ENCODE measurements at places on chromosomes 6 and 20. TPM values are rescaled to one million over a fixed set of nuclear protein-coding genes. Genes with fewer than 3 reads are reported as not detected.
A peak's percentile ranks its signal among the peaks of the same experiment; 100 is the strongest.

- no peak for DNase-seq
Observed at GRCh38 chr6:169829786-169830185, 78.4 kb downstream of the ERMARD start.

DNA sequence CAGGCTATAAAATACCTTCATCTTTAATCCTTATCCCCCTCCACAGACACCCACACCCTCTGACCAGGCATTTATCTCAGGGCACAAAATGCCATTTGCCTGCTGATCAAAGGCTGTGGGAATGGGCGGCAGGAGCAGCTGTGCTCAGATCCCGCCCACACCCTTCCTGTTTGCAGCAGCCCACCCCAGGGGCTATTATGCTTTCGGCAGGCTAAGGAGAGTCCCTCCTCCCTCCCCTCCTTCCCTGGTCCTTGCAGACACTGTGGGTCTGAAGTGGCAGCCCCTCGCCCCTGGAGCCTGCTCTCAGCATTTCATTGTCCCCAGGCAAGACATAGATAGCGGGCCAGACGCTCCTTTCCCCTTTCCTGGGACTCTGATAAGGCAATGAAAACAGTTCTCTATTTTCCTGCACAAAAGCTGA is 220.8 kb upstream of the HEY2 start:
- DNase-seq, result no peak

- no peak for DNase-seq
Observed at GRCh38 chr6:63451238-63451637, 121.0 kb upstream of the LOC128125822 start.

- no peak for DNase-seq
Observed at GRCh38 chr6:33578588-33579011, 1.5 kb downstream of the BAK1 start.

GRCh38 chr6:111837641-111838500 is 35.4 kb downstream of the FYN start:
- no peak for DNase-seq

CTAGE9 gene
- not detected for polyA plus RNA-seq

WFDC12 gene
- polyA plus RNA-seq, result not detected

GRCh38 chr6:116475141-116475540 is 14.0 kb downstream of the CALHM6 start:
- no peak for DNase-seq

RGS17 gene
- 2.4 TPM for polyA plus RNA-seq

DNA sequence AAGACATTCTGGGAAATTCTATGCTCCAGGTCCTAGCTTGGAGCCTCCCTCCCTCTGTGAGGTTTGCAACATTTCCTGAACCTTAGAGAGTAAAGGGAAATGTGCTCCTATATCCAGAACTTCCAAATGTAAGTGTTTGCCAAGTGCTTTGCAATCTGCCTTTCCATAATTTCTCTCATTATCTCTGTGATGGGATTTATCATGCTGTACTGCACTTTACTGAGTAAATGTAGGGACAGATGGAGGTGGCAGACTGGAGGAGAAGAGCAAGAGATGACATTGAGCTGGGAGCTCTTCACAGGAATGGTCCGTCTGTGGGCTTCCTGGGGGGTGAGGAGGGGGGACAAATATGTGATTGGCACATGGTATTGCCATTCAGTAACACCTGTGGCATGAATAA is 184.3 kb downstream of the SOX4 start:
- DNase-seq, result no peak

- no peak for DNase-seq
Observed at GRCh38 chr20:59411170-59411569, 110.8 kb downstream of the EDN3 start.

GZF1 gene
- polyA plus RNA-seq, result 15.0 TPM

DNA sequence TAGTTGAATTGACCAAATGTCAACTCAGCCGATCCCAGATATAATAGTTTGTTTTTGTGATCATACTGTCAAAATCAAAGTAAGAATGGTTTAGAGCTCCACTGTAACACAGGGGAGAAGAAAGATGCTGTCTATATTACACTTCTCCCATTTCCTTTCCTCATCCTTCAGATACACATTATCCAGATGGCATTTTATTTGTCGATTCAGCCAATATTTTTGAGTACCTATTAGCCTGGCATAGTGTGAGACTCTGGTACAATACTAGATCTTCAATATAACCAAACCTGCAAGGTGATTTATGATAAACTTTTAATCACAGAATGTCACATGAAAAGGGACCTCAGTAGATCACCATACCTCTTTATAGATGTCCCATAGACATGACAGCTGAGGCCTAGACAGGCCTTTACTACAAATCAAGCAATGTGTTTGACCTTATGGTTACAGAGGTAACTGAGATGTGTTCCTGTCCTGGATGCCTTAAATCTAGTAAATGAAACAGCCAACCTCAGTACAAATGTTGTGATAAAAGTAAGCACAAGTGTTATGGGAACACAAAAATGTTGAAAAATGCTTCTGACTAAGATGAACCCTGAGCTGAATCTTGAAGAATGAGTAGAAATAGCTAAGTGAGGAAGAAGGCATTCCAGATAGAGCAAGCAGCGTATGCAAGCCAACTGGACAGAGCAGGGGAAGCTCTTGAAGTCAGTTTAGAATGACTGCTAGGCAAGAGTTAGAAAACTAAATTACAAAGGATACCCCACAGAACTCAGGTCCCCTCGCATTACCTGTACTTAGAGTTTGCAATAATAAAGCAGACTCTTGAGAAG is 1.9 kb downstream of the FBXO9 start:
- DNase-seq, result no peak

GRCh38 chr6:87663434-87663833 is 38.6 kb downstream of the AKIRIN2 start:
- no peak for DNase-seq

PAK1IP1 gene
- 23.6 TPM for polyA plus RNA-seq

- DNase-seq, result no peak
Observed at GRCh38 chr20:11431621-11432020, 486.1 kb upstream of the BTBD3 start.

- no peak for DNase-seq
Observed at GRCh38 chr6:167766986-167767714, 59.6 kb upstream of the AFDN start.

DAAM2 gene
- 30.6 TPM for polyA plus RNA-seq

LY86 gene
- 2.4 TPM for polyA plus RNA-seq

DNA sequence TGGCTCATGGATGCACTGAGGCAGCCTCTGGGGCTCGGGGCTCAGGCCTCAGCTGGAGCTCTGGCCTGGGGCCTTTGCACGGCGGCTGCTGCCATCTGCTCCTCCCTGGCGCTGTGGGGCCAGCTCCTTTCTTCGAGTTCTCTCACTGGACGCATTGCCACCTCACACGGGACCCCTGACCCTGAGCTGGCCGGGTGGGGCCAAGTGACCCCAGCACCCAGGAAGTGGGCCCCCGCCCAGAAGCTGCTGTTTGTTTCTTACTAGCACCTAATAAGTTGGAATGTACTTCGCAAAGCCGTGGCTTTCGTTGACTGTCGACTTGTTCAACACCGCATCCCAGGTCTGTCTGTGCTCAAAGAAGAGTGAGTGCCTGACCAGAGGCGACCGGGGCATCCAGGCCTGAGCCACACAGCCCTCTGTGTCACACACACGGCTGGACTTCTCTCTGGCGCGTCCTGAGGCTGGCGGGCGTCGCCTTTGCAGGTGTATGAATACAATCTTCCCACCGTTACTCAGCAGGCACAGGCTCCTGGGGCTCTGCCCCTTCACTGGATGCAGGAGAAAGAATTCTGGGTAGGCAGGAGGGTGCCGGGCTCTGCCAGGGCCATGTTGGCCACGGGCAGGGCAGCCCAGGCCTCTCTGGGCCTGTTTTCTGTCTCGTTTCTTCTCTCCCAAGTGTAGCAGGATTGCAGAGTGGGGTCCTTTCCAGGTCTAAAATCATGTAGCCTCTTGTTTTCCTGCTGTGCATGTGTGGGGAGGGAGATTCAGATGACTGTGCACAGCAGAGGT is 112.9 kb downstream of the DLL1 start:
- no peak for DNase-seq

CNBD2 gene
- polyA plus RNA-seq, result 0.93 TPM

GRCh38 chr6:4405621-4406212 is 270.3 kb upstream of the ECI2 start:
- no peak for DNase-seq

- DNase-seq, result peak; percentile 21
Observed at GRCh38 chr6:13488015-13488895, 855 bp upstream of the GFOD1 start.

KIF13A gene
- 34.6 TPM for polyA plus RNA-seq

- DNase-seq, result no peak
Observed at GRCh38 chr6:161557333-161558107, 283.7 kb upstream of the AGPAT4 start.

- DNase-seq, result no peak
Observed at GRCh38 chr6:15260099-15260821, 14.4 kb downstream of the JARID2 start.

- DNase-seq, result no peak
Observed at GRCh38 chr6:154805288-154805911, 72.2 kb downstream of the SCAF8 start.

GRCh38 chr6:30194797-30195690 is 18.2 kb downstream of the TRIM26 start:
- no peak for DNase-seq

BAG2 gene
- polyA plus RNA-seq, result 5.1 TPM

CNPY3 gene
- 53.7 TPM for polyA plus RNA-seq

NHLRC1 gene
- 2.6 TPM for polyA plus RNA-seq

DNA sequence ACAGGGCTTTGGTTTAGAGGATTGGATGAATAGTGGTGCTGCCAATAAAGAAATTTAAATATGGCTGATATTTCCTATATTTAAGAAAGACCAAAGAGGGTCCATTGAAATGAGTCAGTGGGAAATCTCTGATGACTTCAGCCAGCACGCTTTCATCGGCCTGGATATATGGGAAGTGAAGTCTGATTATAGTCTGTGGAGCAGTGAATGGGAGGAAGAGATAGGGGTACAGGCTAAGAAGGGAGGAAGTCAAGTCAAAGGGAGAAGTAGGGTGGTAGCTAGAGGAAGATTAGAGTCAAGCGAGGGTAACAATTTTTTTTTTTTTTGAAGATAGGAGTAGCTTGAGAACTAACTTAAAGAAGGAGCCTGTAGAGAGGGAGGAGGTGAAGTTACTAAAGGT is 22.7 kb downstream of the SLC16A10 start:
- DNase-seq, result no peak

DNA sequence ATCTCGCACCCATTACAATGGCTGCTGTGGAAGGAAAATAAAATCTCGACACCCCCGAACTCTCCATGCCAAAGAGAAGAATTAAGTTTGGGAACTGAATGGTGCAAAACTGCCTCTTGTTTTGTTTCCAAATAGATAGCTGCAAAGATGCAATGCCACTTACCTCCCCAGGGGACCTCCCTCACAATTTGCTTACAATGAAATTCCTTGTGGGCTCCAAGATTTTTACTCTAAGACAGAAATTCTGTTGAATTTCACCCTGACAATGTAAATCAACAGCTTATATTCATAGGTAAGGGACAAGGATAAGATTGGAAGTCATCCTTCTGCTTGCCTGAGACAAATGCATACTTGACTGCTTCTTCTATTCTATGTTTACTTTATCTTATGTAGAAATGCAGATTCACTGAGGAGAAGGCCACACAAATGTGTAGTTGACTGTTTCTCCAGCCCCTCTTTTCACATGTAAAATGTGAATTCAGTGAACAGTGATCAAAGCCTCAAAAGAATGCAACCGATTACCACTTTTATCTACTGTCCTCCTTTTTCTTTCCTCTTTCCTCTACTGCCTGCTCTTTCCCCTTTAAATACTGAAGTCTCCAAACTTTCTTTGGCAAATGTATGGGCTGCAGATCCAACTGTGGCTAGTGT is 36.6 kb downstream of the ADGRF4 start:
- no peak for DNase-seq

MOXD1 gene
- 232 TPM for polyA plus RNA-seq

- no peak for DNase-seq
Observed at GRCh38 chr20:35039146-35039545, 53.5 kb downstream of the TRPC4AP start.

GRCh38 chr20:40953416-40953815 is 75.2 kb upstream of the TOP1 start:
- DNase-seq, result no peak

GRCh38 chr6:24631671-24632070 is 14.3 kb downstream of the KIAA0319 start:
- no peak for DNase-seq

DNA sequence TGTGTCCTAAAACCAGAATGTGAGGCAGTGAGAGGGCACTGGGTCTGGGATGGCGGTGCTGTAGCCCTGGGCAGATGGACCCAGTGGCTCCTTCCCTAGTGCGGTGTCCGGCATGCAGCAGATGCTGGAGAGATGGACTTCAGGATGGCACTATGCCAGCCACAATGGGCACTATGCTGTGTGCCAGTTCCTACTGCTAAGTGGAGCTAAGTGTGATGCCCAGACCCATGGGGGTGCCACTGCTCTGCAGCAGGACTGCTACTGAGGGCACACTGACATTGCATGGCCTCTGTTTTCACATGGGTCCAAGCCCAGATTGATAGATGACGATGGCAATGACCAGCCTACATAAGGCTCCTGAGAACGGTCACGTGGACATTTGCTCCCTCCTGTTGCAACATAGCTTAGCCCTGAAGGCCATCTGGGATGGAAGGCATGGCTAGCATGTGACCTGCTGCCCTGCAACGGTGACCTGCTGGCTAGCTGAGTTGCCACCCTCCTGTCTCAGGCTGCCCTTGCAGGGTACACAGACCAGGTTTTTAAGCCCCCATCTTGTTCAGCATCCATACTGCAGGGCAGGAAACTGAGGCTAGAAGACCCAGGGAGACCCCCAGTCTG is 31.3 kb upstream of the KCNK16 start:
- DNase-seq, result no peak

EDN3 gene
- polyA plus RNA-seq, result 5.4 TPM

GRCh38 chr20:49936153-49937026 is at the start of gene RNF114:
Gene RNF114, plus strand, starts transcription at chr20:49936397. Its CDS starts 16 bp downstream, at chr20:49936413.
- DNase-seq, result peak; percentile 92

DNA sequence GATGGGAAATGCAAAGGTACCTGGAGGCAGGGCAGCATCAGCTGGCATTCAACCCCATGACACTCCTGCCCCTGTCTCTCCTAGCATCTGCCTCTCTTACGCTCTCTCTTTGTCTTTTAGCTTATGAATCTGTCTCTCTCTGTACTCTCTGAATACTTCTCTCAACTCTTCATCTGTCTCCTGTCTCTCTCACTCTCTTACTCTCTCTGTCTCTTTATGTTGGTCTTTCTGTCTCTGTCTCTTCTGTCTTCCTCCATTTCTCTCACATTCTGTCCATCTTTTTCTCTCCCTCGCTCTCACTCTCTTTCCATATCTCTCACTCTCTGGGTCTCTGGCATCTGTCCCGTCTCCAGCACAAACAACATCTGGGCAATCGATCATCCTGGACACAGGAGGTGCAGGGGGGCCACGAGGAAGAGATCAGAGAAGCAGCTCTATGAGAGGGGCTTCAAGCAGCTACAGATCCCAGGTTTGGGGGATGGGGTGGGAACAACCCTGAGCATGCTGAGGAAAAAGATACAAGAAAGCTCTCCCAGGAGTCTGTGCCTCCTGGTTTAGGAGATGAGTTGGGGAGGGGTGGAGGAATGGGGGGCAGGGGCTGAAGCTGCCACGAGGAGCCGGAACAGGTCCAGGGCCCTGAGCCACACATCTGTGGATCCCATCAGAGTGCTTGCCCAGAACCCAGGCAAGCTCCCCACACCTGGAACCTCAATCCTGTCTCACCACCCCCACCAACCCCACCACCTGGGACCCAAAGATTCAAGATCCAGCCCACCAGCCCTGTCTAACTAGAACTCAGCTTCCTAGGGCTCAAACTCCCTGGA is 2.4 kb downstream of the COL11A2 start:
- no peak for DNase-seq

- no peak for DNase-seq
Observed at GRCh38 chr20:51460569-51461265, 81.8 kb downstream of the NFATC2 start.

GRCh38 chr20:39264506-39265172 is 302.5 kb downstream of the DHX35 start:
- no peak for DNase-seq

PAK5 gene
- 0.42 TPM for polyA plus RNA-seq

- no peak for DNase-seq
Observed at GRCh38 chr6:136520517-136520916, 29.7 kb downstream of the MAP7 start.
